ENCODE measurements at places on chromosomes 4 and X.
A peak's percentile ranks its signal among the peaks of the same experiment; 100 is the strongest.

GRCh38 chr4:109465069-109465468, 31.5 kb downstream of the SEC24B start:
- no peak for DNase-seq

- DNase-seq: no peak
Measured at GRCh38 chr4:20302336-20302735, 50.6 kb downstream of the SLIT2 start.

- no peak for DNase-seq
Measured at GRCh38 chr4:23337292-23337691, 552.6 kb downstream of the PPARGC1A start.

DNA sequence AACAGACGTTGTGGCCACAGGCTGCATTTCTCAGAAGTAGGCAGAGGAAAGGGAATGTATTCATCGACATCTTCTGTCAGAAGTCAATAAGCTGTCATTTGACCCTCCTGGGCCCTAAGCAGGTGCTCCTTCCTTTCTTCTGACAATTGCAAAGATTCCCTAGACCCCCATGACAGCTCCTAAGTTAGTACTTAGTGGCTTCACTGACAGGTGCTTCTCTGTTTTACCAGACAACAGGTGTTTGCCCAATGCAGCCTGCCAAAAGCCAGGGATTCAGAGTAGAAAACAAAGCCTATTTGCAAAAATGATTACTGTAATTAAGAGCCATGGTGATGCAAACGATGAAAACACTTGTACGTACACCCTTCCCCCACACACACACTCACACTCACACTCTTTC, 7.5 kb upstream of the FGF5 start:
- DNase-seq: no peak

DNA sequence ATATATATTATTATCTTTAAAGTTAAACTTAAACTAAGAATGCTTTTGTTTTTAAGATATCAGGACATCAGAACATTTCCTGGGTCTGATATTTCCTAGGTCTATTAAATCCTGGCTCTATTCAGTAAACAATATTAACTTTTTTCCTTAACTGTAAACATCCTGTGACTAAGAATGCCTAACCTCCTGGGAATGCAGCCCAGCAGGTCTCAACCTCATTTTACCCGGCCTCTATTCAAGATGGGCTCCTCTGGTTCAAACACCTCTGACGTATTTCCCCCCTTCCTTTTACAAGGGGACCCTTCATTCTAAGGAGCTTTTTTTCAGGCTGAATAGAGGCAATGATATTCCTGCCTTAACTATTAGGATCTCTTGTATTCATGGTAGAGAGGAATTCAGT, 35.8 kb upstream of the DYNLT3 start:
- no peak for DNase-seq

- no peak for DNase-seq
Measured at GRCh38 chr4:55904576-55904975, 44.2 kb upstream of the CEP135 start.

GRCh38 chrX:69130439-69130838, 34.8 kb downstream of the PJA1 start:
- DNase-seq: no peak

- no peak for DNase-seq
Measured at GRCh38 chr4:10737337-10737736, 52.8 kb upstream of the CLNK start.

GRCh38 chr4:1364217-1364616, 17.2 kb downstream of the UVSSA start:
- DNase-seq: no peak

DNA sequence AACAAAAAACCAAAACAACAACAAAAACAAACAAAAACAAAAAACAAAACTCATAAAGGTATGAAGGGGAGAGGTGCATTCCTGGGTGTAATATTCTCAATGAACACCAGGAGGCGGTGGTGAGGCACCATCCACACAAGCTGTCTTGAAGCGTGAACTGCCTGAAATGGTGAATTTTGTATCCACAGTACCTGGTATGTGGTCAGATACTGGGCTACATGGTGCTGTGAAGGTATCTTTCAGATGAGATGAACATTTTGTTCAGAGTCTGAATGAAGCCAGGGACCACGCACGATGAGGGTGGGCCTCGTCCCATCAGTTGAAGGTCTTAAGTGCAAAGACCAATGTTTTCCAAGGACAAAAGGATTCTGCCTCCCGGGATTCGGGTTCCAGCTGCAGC, 58.5 kb downstream of the ASMT start:
- DNase-seq: peak; percentile 40

DNA sequence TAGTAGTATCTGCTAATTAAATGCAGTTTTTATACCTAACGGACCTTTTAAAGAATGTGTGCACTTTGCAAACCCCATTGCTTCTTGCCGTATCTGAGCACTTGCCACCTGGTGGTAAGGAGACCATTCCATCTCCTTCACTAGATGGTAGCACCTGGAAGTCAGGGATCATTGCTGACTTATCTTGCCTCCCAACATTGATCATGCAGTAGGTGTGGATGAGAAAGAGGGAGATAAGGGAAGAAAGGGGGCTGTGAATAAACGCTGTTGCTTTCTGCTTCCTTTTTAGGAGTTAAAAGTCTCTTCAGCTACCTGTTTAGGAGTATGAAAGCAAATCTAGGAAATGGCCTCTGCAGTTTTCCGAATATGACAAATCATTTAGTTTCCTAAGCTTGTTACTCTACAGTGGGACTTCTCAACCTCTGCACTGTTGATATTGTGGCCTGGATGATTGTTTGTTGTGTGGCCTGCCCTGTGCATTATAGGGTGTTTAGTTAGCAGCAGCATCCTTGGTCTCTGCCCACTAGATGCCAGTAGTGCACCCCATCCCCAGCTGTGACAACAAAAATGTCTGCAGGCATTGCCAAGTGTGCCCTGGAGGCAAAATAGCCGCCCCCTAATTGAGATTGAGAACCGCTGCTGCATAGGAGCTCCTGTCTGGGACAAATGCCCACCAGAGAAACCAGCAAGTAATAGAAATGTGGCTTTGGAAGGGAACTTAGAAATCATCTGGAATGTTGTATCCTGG, 38.8 kb downstream of the GAB1 start:
- no peak for DNase-seq

- DNase-seq: no peak
Measured at GRCh38 chr4:162706632-162707031, 460.1 kb downstream of the NAF1 start.

DNA sequence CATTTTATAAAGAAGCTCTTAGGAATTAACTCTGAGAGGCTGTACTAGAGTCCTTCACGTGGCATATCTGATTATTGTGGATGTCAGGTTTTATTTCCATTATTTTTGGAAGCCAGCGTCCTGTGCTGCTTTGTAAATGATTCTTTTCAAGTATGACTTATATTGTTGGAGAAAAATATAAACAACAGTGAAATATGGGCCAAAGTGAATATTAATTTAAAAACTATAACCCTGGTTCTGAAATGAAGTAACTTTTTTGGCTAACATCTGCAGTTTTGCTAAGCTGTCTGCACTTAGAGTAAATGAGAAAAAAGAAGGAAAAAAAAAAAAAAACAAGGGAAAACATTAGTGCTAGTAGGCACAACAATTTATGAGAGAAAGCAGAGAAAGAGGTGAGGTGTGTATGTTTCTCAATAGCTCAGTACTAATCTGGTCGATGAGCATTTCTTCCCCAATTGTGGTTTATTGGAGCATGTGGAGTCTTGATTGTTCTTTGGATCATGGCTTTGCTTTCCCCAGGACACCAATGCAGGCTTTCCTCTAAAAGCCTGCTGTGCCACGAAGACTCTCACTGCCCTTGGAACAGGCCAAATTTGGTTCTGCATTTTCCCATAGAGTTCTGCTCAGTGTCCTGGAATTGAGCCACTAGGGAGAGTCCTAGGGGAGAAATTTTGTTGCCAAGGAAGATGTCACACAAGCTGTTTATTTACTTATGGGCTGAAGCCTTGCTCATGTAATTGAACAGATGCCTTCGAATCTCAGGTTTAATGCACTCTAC, 273.3 kb downstream of the DKK2 start:
- DNase-seq: no peak

DNA sequence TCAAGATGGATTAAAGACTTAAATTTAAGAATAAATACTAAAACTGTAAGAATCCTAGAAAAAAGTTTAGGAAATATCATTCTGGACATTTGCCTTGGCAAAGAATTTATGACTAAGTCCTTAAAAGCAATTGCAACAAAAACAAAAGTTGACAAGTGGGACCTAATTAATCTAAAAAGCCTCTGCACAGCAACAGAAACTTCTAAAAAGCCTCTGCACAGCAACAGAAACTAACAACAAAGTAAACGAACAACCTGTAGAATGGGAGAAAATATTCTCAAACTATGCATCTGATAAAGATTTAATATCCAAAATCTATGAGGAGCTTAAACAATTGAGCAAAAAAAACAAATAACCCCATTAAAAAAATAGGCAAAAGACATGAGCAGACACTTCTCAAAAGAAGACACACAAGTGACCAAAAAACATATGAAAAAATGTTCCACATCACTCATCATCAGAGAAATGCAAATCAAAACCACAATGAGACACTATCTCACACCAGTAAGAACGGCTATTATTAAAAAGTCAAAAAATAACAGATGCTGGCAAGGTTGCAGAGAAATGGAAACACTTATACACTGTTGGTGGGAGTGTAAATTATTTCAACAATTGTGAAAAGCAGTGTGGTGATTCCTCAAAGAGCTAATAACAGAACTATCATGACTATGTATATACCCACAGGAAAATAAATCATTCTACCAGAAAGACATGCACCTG, 5.5 kb upstream of the OPRPN start:
- DNase-seq: no peak

Measured in stimulated activated CD4-positive, alpha-beta T cell treated with anti-CD3 and anti-CD28 coated beads, Interleukin-1b, Interleukin-23, amount 100 ng/mL, for 48 hours (primary cell).